WERI-Rb-1 (cell line): ENCODE measurements at places on chromosomes 13 and 19.
A peak's percentile ranks its signal among the peaks of the same experiment; 100 is the strongest.

GRCh38 chr13:113820813-113821651 is 42.8 kb downstream of the GAS6 start:
- DNase-seq: no peak

DNA sequence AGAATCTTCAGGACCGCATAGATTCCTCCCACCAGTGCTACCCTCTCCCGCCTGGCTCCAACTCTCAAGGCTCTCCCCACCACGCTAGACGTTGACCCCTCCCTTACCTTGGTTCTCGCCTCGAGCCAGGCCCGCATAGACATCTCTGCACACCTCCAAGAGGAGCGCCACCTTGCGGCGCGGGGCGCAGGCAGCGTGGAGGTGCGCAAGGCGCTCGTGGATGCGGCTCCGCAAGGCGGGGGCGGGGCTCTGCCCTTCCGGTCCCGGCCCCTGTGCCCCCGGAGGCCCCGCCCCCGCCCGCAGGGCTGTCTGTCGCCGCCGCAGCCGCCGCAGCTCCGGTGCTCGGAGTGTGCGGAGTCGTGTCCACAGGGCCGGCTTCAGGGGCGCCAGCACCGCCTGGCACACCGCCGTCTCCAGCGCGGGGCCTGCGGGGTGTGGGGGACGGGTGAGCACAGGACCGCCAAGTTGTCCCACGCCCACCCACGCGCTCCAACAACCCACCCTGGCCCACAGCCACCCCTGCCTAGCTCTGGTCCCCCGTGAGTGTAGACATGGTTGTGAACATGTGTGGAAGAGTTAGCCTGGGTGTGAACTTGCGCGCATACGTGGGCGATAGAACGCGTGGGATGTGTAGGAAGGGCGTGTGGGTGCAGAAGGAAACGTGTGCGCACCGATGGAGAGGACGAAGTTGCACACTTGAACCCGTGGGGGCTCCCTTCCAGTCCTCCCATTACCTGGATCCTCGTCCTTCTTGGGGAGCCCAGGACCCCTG is 8.1 kb downstream of the RINL start:
- DNase-seq: no peak

GRCh38 chr19:38662537-38663155 is 15.2 kb downstream of the ACTN4 start:
- no peak for DNase-seq

- DNase-seq: peak; percentile 94
Measured at GRCh38 chr19:50658441-50659317, 9.4 kb downstream of the C19orf81 start.

DNA sequence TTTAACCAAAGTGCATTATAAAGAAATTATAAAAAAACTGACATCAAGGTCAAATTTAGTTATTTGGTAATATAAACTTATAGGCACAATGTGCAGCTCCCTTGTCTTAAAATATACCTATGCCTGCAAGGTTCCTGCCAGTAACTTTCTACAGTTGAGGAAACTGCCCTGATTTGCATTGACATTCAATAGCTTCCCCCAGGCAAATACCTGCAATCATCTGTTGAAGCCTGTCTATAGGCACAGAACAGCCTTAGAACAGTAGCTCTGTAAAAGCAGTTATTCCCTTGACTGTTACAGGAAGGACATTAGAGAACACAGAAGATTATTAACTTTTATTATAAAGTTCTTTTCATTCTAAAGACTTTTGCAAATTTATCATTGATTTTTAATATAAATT is 1239.5 kb downstream of the PCDH9 start:
- DNase-seq: no peak

GRCh38 chr13:75666646-75667351 is 30.7 kb downstream of the LMO7 start:
- DNase-seq: no peak

- no peak for DNase-seq
Measured at GRCh38 chr19:35692010-35692409, 12.3 kb upstream of the ZBTB32 start.
